Endothelial cell (in vitro differentiated cells): ENCODE measurements at places on chromosomes 1 and 21. TPM values are rescaled to one million over a fixed set of nuclear protein-coding genes. Genes with fewer than 3 reads are reported as not detected.

DNA sequence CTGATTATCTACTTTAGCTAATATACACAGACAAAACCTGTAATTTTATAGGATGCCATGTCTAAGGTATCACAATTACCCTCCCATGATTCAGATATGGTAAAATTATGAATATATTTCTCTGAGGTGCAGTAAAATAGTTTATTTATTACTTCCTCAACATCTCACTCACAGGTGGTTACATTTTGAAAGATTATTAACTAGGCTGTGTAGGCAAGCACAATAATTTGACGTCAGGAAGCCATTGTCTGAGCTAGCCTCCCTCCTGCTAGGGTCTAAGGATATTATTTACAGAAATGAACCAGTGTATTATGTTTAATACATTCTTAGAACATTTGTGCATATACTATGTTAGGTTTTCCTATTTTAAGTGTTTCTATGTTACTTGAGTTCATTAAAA lies 69.9 kb upstream of the ADGRL2 start:
- DNase-seq = no peak

PLK3 gene
- 17.2 TPM for total RNA-seq

- DNase-seq = no peak
Measured at GRCh38 chr1:207882692-207883091, 28.2 kb downstream of the CD34 start.

DNA sequence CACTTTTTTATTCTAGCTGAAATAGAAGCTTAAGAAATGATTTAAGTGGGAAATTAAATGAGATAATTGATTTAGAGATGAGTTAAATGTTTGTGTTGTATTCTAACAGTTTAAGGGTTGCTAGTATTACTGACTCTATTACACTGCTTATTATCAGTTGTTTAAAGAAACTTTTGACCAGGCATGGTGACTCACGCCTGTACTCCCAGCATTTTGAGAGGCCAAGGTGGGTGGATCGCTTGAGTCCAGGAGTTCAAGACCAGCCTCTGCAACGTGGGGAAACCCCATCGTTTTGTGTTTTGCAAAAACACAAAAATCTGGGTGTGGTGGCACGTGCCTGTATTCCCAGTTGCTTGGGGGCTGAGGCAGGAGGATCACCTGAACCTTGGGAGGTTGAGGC lies 14.2 kb downstream of the CLIC4 start:
- no peak for DNase-seq

GRCh38 chr1:222061711-222062359 lies 319.9 kb upstream of the DUSP10 start:
- DNase-seq = no peak

DNA sequence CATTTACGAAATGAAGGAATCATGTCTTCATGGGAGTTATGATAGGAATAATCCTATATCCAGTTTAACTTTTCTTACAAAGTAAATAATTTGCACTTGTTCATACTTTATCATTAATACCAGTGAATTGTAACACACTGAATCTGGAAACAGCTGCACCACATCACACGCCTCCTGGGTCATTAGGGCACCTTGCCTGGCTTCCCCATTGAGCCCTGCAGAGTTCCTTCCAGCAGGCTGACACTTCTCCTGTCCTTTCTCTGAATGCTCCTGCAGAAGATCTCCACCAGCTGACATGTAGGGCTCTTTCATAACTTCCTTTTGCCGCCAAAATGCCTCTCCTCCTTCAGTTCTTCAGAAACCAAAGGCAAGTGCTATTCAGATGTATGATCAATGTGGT lies 201.1 kb downstream of the DAB1 start:
- no peak for DNase-seq

FAM167B gene
- 1.4 TPM for total RNA-seq

DNA sequence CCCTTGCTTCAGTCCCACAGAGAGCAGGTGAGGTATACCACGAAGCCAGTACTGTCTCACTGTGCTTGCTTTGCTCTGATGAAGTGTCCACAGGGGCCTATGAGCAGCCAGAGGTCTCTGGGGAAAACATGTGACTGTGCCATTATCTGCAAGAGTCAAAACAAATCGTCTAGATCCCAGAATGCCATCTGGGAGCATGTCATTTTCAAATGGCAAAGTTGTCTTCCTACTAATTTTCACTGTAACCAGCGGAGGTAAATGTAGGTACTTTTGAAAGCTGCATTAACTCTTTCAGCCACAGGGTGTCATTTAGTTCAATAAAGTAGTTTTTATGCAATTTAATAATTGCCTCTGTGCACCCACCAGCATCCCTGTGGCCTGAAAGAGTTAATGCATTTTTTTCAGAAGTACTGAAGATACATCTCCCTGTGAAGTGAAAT lies 173.6 kb upstream of the SGIP1 start:
- no peak for DNase-seq
